NCI-H1436 treated with DMSO at 0.1 percent for 48 hours (cell line): ENCODE measurements at places on chromosomes 1 and 21.

GRCh38 chr1:220755309-220755708 lies 7.2 kb downstream of the MTARC2 start:
- DNase-seq: no peak

- no peak for DNase-seq
Measured at GRCh38 chr1:85091671-85092280, 43.5 kb upstream of the MCOLN3 start.

DNA sequence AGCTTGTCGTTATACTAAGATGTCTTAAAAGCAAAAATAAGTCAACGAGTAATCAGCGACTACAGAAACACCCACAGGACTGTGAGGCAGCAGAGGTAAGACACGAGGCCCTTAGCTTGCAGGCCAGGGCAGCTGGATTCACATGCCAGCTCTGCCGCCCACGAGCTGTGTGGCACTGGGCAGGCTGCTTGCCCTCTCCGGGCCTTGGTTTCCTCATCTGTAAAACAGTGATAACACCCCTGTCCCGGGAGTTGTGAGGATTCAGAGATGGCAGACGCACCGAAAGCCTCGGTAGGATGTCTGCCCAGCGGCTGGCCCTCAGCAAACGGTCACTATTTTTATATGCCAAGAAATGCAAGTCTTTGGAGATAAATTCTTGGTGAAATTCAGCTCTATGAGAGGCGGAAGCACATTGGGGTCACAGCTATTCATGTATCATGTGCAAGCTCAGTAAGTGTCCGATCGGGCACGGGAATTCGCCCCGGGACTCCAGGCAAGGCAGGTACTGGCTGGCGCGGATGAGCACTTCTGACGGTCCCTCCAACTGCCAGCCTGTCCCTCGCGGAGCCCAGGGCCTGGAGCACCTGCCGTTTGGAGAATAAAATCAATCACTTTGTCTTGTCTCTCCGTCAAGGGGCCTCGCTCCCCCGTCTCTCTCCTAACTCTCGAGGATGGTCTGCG lies 1.1 kb downstream of the C2CD2 start:
- DNase-seq: no peak

- no peak for DNase-seq
Measured at GRCh38 chr1:67441183-67441582, 11.0 kb upstream of the SERBP1 start.

DNA sequence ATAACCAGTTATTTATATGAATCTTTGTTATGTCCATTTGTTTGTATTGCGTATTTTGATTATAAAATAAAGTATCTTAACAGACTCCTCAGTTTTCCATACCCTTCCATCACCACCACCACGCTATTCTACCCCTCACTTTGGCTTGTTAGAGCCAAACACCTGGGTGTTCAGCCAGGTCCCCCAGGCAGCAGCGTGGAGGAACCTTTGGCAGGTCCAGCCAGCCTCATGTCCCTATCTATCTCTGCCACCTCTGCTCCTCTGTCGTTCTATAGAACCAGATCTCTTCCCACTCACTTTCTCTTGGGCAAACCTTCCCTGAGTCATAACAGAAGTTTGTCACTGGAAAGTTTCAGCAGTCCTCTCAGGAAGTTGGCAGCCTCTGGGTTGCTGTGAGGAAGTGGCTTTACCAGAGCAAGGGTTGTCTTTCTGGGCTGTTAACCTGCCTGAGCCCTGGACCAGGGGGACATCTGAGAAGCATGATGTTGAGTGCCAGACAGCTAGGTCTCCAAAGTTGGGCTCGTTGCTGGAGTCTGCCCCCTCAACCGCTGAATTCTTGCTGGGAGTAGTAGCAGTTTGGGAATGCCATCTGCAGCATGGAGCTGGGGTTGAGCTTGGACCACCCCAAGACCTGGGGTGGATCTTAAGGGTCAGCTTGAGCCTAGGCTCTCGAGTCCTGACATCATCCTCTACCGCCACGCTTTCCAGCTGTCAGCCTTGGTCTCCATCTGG lies 996 bp upstream of the SH3BGRL3 start:
- DNase-seq: no peak

- no peak for DNase-seq
Measured at GRCh38 chr1:63442141-63442475, 74.7 kb downstream of the ALG6 start.

DNA sequence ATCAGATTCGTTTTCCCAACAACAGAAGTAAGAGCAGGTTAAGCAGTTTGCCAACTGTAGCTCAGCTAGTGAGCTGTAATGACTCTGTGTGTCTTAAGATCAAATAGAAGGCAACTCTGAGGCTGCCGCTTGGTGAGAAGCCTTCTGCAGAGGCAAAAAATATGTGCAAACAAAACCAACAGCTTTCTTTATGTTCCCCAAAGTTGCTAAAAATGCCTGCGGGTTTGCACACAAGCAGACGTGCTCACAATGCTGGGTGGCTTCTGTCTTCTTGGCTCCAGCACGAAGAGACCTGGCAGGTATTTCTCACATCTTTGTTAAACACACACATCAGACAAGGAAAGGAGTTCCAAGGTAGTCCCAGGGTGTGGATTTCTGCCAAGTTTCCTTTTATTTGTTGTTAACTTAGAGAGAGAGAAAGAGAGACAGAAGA lies 158.9 kb upstream of the JUN start:
- no peak for DNase-seq

- no peak for DNase-seq
Measured at GRCh38 chr1:33363470-33363861, 42.6 kb upstream of the A3GALT2 start.

GRCh38 chr1:119007670-119008482 lies 19.7 kb upstream of the TBX15 start:
- no peak for DNase-seq

- no peak for DNase-seq
Measured at GRCh38 chr1:11044849-11045427, 2.1 kb downstream of the MASP2 start.

- no peak for DNase-seq
Measured at GRCh38 chr1:93641527-93641926, 40.1 kb downstream of the BCAR3 start.

- DNase-seq: no peak
Measured at GRCh38 chr21:45035477-45035848, 38.9 kb upstream of the ADARB1 start.

GRCh38 chr1:74683656-74684055 lies 10.1 kb upstream of the ERICH3 start:
- no peak for DNase-seq

GRCh38 chr1:182617734-182618351 lies 13.7 kb upstream of the RGS16 start:
- DNase-seq: no peak

DNA sequence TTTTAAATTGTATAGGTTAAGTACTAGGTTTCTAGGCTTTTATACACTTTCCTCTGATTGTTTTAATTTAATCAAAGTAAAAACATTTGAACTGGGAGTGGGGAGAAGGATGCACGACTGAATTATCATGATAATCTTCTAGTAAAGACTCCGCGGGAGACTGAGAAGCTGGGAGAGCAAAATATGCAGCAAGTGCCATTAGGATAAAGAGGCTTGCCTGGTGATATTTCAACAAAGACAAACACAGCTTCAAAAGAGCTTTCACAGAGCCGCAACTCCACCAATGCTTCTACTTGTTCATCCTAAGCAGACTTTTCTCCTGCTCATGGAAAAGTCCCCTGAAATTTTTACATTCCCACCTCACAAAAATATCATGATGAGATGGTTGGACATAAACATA lies 239.0 kb upstream of the PTBP2 start:
- no peak for DNase-seq

- DNase-seq: no peak
Measured at GRCh38 chr1:41879617-41880016, 39.1 kb downstream of the HIVEP3 start.

DNA sequence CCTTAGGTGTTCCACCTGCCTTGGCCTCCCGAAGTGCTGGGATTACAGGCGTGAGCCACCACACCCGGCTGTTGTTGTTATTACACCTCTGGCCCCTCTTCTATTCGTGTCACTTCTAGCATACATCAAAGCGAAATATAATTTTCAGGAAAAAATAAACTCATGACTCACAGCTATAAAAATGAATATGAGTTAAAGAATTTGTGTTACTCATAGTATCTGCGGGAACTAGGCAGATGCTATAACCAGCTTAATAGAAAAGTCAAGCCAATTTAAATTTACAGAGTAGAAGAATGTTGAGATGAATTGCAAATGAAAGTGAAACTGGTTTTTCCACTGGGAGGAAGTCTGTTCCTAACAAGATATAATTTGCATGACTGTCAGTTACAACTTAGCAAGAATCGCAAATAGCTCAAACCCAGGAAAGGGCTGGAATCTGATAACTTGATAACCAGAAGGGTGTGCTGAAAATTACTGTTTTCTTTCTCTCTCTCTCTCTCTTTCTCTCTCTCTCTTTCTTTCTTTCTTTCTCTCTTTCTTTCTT lies 11.2 kb downstream of the OR2W3 start:
- DNase-seq: no peak
